ENCODE measurements at places on chromosomes 2 and 18.

GRCh38 chr2:84924173-84925106 is 19.0 kb downstream of the TMSB10 start:
- no peak for DNase-seq

DNA sequence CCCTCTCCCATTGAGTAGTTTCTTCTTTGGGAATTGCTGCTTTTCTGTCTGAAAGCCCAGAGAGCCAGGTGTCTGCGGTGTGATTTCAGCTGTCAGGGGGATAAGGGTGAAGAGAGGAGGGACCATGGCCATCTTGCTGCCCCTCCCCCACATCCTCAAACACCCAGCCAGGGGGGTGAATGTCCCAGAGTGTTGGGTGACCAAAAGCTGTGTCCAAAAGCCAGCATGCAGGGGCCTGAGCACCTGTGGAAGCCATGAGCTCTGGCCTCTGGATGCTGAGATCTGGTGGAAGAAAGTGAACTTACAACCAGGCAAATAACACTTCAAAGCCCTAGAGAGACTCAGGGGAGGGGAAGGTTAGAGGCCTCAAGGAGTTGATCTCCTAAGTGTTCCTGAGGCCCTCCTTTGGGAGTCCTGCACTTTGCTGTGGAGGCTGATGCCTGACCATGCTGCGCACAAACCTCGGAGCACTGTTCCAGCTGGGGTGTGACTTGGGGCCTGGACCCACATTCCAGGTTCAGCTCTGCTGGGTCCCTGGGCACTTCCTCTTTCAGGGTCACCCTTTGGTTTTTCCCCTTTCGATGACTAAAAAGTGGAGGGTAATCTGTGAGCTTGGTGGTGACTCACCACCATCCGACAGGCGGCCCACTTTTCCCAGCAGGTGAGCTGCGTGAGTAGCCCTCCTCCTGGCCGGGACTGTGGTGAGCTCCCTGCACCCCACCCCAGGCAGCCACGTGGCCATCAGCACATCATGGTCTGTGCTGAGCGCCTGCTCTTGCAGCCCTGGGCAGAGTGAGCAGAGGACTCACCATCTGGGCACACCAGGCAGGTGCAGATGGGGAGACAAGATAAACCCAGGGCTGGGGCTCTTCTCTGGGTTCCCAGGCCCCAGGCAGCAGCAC is 66.8 kb upstream of the FOSL2 start:
- no peak for DNase-seq

DNA sequence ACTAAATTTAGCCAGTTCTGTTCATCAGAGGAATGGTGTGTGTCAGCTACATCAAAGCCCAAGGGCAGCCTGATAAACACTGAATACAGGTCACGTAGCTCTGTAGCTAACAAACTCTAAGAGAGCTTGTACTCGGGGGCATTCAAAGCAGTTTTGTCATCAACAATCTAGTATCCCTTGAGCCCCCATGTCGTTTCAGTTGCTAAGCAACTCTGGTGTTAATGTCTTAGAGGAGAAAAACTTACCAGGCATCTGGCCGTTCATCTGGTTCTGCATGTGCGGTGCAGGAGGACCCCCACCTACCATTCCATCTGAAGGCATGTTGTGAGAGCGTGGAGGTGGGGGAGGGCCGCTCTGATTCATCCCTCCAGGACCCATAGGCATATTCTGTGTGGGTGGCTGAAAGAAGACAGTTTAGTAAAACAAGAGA is 33.1 kb downstream of the SS18 start:
- DNase-seq, result no peak

- no peak for DNase-seq
Measured at GRCh38 chr2:234399451-234400246, 97.2 kb downstream of the ARL4C start.

GRCh38 chr2:12463189-12463588 is 253.5 kb upstream of the TRIB2 start:
- no peak for DNase-seq

GRCh38 chr2:121203591-121204249 is 81.3 kb downstream of the TFCP2L1 start:
- no peak for DNase-seq

DNA sequence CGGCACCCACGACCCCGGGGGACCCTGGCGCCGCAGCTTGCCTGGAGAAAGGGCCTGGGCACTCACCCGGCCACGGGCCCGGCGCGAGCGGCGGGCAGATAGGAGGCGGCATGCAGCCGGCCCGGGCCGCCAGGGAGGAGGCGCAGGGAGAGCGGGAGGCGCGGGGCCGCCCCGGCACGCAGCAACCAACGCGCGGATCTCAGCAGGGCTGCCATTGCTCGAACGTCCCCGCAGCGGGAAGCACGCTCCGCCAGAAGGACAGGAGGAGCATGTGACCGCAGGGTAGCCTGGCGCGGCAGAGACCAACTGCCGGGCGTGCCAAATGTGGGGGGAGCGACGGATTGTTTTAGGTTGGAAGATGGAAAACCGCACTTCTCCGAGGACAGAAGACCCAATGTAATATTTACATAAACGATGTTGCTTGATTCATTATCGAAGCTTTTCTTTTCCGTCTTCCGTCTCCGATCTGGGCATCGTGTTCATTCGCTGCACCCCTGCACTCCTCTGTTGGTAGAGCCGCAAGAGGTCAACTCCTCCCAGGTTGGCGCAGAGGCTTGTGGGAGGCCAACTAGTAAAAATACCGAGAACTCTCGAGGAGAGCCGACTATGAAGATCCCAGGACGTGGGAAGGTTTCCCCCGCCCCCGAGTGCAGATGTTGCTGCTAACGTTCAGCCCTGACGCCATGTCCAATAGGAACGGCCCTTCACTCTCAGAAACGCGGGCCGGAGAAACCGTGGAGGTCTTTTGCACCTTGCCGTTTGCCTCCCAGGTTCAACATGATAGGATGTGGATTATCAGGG is at the start of gene LRPPRC:
TSS of gene LRPPRC (minus strand) at position 257 of the 801 bp plus-strand sequence. CDS start at position 215, 42 bp downstream.
- DNase-seq, result peak; percentile 87

GRCh38 chr18:23159344-23159743 is 24.1 kb downstream of the CABLES1 start:
- no peak for DNase-seq

DNA sequence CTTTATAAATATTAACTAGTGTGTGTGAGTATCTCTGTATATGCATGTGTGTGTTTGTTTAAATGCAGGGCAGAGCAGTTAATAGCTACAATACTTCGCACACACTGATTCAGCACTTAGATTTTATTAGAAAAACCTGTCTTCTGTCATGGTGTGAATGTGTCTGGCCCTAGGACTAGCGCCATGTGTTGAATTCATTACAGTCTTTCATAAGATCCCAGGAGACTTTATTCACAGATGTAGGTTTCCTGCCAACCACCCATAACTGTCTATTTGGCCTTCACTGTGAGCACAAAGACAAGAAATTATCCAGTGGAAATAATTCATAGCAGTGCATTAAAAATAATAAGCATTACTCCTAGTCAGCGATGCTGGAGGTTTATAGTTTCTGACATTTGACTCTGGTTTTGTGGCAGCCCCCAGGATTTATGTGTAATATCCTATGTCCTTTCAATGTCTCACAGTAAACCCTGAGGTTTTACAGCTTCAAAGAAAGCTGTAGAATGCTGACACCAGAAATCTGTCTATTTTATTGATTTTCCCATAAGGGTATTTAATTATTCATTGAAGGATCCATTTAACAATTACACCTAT is 93.9 kb downstream of the ZNF804A start:
- DNase-seq, result peak; percentile 21

DNA sequence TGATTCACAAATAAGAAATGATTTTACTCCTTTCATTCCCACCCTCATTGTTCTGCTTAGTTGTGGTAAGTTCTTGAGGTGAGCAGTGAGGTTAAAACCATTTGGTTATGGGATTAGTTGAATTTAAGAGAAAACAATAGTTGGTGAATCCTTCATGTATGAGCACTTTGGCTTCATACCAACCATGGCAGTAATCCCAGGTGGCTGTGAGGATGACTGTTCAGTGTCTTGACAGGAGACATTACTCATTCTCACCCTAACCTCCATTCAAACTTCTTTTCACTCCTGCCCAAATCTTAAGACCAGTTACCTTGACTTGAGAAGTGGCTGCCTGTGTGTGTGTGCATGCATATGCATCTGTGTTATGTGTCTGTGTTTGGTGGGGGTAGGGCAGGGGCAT is 143.1 kb downstream of the SETBP1 start:
- no peak for DNase-seq

- DNase-seq, result no peak
Measured at GRCh38 chr2:85187069-85187468, 53.9 kb downstream of the TCF7L1 start.

DNA sequence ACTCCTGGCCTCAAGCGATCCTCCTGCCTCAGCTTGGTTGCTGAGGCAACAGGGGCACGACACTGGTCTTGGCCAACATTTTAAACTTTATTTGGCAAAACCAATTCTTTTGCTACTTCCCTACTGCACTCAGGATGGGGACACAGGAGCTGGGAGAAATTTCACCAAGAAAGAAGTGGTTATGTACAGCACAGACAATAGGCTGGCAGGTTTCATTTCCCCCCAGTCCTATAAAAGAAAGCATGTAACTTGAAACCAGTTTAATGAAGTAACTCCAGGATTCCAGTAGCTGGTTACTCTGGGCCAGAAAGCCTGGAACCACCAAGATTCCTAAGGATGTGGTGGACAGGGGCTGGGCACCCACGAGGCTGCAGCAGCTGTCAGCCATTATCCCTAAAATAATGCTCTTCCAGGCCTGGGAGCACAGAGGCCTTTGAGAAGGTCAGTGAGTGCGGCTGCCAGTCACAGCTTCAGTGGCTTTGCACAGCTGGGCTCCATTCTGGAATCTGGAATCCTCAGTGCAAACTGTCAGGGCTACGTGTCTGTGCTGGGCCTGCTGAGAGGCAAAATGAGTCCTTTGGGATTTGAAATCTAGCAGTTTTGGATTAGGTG is 142.3 kb upstream of the ITGA6 start:
- no peak for DNase-seq

- no peak for DNase-seq
Measured at GRCh38 chr18:23333827-23334226, 119.3 kb upstream of the RIOK3 start.

DNA sequence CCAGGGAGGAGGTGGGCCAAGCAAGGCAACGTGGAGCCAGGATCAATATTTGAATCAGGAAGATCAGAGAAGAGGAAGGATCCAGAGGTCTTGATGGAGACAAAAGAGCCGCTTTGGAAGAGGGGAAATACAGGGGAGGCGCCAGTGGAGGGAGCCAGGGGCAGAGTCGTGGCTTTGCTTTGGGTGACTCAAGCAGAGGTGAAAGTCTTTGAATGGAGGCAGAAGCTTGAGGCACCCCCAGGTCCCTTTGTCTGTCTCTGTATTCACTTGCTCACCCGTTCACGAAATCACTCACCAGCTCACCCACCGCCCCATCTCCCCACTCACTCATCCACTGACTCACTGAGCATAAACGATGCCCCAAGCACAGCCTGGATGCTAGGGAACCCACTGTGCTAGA is 134.1 kb downstream of the ACOXL start:
- DNase-seq, result no peak

DNA sequence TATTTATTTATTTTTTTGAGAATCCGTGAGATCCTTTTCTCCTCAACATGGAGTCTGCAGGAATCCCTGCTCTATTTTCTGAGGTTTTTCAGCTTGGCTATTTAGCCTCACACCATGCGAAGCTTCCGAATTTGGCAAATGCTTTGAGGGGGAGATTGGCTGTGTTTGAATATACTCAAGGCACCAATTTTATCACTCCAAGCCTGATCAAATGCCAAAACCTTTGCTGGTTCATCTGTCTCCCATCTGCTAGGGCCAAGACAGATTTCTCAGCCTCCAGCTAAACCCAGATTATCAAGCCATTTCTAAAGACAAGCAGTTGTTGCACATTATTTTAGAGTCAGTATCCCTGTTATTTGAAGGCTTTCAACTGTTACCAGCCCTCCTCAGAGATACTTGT is 295.7 kb downstream of the XIRP2 start:
- no peak for DNase-seq

DNA sequence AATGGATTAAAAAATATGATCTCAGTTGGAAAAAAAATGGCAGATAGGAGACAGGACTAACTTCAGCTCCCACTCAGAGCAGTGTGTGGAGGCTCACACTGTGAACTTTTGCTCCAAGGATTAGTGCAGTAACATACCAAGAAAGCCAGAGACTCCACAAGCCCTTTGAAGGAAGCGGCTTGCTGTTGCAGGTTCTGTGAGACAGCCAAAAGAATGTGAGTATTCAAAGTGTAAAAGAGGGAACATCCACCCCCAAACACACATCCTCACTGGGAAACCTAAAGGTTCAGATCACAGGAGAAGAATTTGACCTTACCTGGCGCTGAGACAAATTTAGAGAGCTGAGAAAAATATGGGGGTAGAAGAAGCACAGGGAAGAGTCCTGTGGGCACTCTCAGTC is 77.5 kb downstream of the FAM171B start:
- DNase-seq, result peak; percentile 55

- no peak for DNase-seq
Measured at GRCh38 chr18:48363175-48363574, 46.0 kb downstream of the ZBTB7C start.

- no peak for DNase-seq
Measured at GRCh38 chr2:201952187-201952586, 81.5 kb upstream of the FZD7 start.

DNA sequence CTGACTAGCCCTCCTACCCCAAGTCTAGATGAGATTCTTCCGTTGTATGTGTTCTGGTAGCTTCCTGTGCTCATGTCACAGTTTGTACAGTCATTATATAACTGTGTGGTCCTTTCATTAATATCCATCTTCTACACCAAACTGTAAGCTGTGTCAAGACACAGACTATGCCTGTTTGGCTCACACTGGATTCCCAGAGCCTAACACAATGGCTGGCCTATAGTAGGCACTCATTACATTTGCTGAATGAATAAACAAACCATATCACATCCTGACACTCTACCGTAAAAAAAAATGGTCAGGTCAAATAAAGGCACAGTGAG is 72.6 kb downstream of the ANKRD44 start:
- no peak for DNase-seq

GRCh38 chr2:137220438-137220993 is 455.2 kb downstream of the THSD7B start:
- peak; percentile 29 for DNase-seq

GRCh38 chr2:75108937-75109482 is 90.3 kb downstream of the TACR1 start:
- no peak for DNase-seq

DNA sequence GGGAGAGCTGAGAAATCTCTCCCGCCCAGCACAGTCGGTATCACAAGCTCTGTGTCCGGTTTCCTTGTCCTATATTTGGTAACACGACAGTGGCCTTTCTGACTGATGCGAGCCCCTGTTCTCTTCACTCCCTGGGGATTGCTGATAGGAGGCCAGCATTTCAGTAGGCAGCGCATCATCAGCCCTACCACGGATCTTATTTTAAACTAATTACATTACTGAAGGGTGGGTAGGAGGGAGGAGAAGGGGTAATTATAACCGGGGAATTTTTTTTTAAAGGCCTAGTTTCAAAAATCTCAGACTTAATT is 125.6 kb upstream of the LGALSL start:
- no peak for DNase-seq

- no peak for DNase-seq
Measured at GRCh38 chr2:74894272-74894981, 60.5 kb downstream of the HK2 start.

GRCh38 chr2:40087927-40088326 is 308.9 kb upstream of the THUMPD2 start:
- DNase-seq, result no peak
